ENCODE measurements at places on chromosomes 6 and 20. TPM values are rescaled to one million over a fixed set of nuclear protein-coding genes. Genes with fewer than 3 reads are reported as not detected.
A peak's percentile ranks its signal among the peaks of the same experiment; 100 is the strongest.

GRCh38 chr6:42010185-42010891 is 40.0 kb upstream of the TAF8 start:
- H3K27me3 ChIP-seq = no peaks in the 10 kb centered on the region
- H3K36me3 ChIP-seq = no peaks in the 10 kb centered on the region
- H3K4me1 ChIP-seq = peaks cover 63% of the 10 kb centered on the region
- 0 out of 2 replicates have a peak overlapping the region, but pooled peaks have one; percentile 1 for H3K4me3 ChIP-seq
- peak overlapping the region; percentile 91 for H3K27ac ChIP-seq

IRF4 gene
- 0.03 TPM for total RNA-seq

DNA sequence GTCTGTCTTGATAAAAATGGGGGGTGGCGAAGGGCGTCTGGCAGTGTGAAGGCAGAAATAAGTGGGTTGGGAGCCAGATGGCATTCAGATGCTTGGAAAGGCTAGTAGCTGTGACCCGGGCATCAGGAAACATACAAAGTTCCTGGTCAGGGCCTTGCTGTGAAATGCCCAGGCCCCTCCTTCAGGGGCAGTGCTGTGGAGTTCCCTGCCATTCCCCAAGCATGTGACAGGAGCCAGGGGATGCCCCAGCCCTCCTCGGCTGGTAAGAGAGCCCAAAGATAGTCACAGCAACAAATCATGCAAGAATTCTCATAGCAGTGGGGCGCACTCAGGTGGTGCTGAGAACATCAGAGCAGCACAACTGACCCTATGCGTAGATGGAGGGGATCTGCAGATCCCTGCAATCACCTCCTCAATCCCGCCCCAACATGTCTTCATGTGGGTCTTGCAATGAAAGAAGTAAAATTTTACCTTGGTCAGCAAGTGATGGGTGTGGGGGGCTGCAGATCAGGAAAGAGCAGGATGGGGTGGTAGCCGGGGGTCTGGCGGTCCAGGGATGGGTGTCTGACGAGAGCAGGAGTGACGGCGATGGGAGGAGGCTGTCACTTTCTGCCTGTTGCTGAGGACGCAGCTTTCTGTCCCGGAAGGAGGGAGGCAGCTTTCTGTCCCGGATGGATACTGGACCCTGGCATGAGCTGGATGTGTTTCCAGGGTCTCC is 39.5 kb downstream of the SLC22A1 start:
- no peak overlapping the region for H3K4me3 ChIP-seq
- no peaks in the 10 kb centered on the region for H3K36me3 ChIP-seq
- H3K27me3 ChIP-seq = no peaks in the 10 kb centered on the region
- H3K27ac ChIP-seq = no peak overlapping the region

DNA sequence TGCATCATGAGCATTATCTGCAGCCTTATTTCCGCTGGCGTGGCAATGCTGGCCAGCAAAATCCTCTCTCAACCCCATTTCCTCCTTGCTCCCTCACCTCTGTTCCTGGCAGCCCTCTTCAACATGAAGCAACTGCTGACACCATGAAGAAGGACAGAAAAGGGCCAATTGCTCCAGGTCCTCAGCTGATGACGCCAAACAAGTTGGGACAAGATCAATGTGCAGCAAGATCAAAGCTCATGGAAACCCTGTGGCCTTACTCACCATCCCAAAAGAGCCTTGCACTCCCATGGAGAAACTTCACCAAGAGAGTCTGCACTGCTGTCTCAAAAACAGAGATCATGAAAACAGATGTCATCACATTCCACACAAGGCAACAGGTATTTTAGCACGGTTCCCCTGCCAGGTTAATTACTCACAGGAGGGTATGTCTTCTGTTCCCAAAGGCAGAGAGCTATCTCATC is 7.4 kb downstream of the GFOD1 start:
- no peak overlapping the region for H3K4me3 ChIP-seq
- no peaks in the 10 kb centered on the region for H3K36me3 ChIP-seq
- no peak for DNase-seq
- no peak overlapping the region for H3K27ac ChIP-seq
- no peaks in the 10 kb centered on the region for H3K4me1 ChIP-seq
- no peaks in the 10 kb centered on the region for H3K27me3 ChIP-seq

GRCh38 chr6:22826961-22827360 is 257.6 kb downstream of the HDGFL1 start:
- no peaks in the 10 kb centered on the region for H3K27me3 ChIP-seq
- no peaks in the 10 kb centered on the region for H3K36me3 ChIP-seq
- DNase-seq = no peak
- peak overlapping the region; percentile 79 for H3K27ac ChIP-seq
- no peak overlapping the region for H3K4me3 ChIP-seq

DNA sequence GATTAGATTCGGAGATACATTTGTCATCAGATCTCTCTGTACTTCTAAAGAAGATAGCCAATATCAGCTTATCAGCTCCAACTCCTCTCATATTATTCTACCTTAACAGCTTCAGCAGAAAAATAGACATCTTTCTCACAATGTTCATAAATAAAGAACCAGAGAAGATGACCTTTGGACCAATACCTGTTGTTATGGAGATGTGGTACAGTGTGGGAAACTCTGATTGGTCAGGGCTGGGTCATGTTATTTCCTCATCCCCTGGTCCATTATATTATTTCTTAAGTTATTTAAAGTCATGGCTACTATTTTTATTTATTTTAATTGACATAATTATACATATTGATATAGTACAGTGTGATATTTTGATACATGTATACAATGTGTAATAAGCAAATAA is 35.9 kb upstream of the POLR1H start:
- H3K36me3 ChIP-seq = no peaks in the 10 kb centered on the region
- no peak overlapping the region for H3K27ac ChIP-seq
- no peaks in the 10 kb centered on the region for H3K4me1 ChIP-seq
- no peak for DNase-seq
- H3K27me3 ChIP-seq = no peaks in the 10 kb centered on the region

All from SJCRH30 (cell line).